ENCODE measurements at places on chromosomes 2 and 18. TPM values are rescaled to one million over a fixed set of nuclear protein-coding genes. Genes with fewer than 3 reads are reported as not detected.

DNA sequence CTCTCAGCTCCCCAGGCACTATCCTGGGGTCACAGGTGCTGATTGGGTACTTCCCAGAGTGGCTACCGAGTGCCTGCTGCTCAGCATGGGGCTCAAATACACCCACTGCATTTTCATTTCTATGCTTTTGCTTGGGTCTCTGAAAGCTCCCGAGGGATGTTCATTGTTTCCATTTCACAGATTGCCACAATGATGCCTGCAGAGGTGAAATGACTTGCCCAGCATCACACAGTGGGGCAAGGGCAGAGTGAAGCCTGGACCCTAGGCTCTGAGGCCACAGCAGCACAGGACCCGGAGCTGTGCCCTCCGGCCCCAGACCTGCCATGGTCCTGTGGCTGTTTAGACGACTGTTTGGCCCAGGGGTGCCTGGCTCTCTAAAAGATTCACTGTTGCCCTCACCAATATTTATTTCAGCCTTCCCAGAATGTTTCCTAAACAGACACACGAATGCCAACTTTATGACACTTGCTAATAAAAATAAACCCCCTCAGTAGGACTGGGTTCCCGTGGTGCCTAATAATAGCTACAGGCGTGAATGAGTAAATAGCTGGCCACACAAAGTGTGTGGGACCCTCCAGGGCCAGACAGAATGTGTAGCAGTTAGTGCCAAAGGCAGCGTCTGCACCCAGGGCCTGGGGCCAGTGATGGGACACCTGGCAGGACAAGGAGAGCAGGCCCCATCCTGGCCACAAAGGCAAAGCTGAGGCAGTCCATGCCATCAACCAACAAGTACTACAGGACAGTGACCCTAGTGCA is 11.5 kb upstream of the ST8SIA5 start:
- DNase-seq, result peak; percentile 74

GRCh38 chr2:98729652-98730051 is 1.3 kb downstream of the MGAT4A start:
- DNase-seq, result no peak

DNA sequence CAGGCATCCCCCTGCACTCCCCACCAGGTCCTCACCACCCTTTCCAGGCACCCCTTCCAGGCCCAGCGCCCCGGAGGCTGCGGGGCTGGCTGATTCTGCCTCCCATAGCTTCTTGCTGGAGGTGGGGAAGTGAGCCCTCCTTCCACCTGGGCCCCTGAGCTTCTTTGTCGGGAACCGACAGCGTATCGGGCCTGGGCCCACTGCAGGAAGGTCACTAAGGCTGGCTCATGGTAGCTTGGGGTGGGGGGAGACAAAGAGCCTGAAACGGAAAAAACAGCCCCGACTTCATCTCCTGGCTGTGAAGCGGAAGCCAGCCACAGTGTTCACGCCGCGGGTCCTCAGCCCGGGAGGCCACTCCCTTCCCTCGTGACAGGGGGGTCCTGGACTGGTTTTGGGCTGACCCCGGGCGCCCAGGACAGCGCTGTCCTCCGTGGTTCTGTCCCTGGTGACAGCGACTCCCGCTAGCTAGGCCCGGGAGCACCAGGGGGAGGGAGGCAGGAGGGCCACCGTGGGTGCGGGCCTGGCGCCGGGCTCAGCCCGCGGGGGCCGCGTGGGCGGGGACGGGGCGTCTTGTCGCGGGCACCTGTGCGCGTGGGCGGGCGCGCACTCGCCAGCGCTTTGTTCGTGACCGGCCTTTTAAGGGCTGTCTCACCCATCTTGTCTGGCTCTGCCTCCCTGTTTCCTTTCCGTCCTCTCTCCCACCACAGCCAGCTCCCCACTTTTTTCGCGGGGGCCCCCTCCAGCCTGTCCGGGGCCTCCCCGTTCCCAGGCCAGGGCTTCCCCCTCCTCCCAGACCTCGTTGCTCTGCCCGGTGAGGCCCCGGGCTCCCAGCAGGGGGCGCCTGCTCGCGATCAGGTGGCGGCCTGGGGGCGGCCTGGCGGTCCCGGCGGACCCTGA is 64.9 kb downstream of the DNMT3A start:
- DNase-seq, result no peak

DNA sequence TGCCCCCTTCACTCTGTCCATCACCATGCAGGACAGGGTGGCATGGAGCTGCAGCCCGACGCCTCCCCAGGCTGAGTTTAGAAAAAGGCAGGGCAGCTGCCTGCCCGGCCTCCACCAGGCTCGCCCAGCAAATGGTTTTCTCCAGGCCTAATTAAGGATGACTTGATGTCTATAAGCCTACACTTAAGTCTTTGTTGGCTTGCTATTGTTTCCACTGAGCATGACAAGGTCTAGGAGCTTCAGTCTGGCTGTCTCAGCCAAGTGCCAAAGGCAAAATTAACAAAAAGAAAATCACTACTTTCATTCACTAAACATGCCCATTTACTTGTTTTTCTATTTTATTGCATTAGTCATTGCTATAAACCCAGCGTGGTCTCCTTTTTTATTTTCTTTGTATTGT is 372.2 kb downstream of the INSIG2 start:
- no peak for DNase-seq

The SERPINB10 gene
- total RNA-seq, result not detected

The SLC9A4 gene
- total RNA-seq, result 0.42 TPM
